ENCODE measurements at places on chromosomes 2 and 18. TPM values are rescaled to one million over a fixed set of nuclear protein-coding genes. Genes with fewer than 3 reads are reported as not detected.

EML4 gene
- 85.8 TPM for total RNA-seq

CRYGD gene
- not detected for total RNA-seq

- H3K27ac ChIP-seq: no peak overlapping the region
- no peaks in the 10 kb centered on the region for H3K36me3 ChIP-seq
Observed at GRCh38 chr2:9972621-9973479, 21.4 kb downstream of the GRHL1 start.

KIAA2012 gene
- total RNA-seq: 8.5 TPM
